ENCODE measurements at places on chromosomes 6 and 20.
A peak's percentile ranks its signal among the peaks of the same experiment; 100 is the strongest.

DNA sequence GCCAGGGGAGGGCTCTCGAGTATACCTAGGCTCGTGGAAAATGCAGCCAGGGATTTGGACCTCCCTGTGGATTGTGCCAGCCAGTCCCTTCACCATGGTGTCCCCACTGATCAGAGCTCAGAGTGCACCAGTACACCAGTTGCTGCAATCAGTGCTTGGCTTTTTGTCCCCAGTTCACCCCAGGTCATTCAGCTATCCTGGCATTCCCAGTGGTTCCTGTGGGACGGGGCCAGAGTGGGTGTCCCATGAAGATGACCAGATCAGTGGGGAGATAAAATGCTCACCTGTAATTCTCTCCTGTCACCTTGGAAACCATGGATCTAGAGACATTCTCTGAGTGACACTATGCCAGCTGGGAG is 23.8 kb downstream of the MAS1 start:
- DNase-seq, result no peak

DNA sequence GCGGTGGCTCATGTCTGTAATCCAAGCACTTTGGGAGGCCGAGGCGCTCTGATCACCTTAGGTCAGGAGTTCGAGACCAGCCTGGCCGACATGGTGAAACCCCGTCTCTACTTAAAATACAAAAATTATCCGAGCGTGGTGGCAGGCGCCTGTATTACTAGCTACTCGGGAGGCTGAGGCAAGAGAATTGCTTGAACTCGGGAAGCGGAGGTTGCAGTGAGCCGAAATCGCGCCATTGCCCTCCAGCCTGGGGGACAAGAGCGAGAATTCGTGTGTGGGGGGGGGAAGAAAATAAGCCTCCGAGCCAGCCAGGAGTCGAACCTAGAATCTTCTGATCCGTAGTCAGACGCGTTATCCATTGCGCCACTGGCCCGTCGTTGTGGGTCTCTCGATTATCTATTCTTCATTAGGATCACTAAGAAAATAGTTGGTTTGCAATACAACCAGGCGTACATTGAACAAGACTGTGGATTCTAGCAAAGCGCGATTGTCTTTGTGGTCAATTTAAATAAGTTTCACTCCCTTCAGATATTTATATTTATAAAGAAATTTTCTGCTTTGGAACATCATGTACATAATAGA is 33.9 kb upstream of the PRSS16 start:
- DNase-seq, result peak; percentile 6

DNA sequence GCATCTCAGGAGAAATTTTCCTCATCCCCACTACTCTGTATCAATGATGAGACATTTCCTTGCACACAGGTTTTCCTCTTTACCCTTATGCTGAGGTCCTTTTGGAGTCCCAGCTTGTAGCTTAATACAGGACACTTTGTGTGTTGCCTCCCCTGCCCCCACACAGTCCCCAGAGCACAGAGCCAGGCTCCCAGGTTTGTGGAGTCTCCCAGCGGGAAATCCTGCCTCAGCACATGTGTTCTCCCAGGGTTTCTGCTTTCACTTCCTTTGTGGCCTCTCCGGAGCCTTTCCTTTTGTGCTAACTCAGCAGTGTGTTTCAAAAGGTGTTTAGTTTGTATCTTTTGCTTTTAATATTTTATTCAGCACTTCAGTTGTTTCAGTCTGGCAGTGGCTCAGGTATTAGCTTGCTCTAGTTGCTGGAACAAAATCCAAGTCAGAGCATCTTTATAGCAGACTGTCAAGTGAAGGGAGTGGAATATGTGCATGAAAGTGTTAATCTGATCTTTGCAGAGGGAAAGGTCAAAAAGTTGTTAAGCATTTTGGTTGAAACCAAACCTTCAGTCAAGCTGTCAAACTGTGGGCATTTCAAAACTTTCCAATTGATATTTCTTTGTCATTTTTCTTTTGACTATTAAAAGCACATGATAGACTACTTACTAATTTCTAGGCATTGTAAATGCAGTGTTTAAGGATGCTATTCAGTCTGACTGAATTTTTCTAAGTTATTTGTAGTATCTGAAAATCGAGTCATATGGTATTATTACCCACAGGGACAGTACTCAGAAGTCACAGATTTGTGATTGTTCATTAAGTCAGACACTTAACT is 8.6 kb downstream of the SNX9 start:
- DNase-seq, result no peak

DNA sequence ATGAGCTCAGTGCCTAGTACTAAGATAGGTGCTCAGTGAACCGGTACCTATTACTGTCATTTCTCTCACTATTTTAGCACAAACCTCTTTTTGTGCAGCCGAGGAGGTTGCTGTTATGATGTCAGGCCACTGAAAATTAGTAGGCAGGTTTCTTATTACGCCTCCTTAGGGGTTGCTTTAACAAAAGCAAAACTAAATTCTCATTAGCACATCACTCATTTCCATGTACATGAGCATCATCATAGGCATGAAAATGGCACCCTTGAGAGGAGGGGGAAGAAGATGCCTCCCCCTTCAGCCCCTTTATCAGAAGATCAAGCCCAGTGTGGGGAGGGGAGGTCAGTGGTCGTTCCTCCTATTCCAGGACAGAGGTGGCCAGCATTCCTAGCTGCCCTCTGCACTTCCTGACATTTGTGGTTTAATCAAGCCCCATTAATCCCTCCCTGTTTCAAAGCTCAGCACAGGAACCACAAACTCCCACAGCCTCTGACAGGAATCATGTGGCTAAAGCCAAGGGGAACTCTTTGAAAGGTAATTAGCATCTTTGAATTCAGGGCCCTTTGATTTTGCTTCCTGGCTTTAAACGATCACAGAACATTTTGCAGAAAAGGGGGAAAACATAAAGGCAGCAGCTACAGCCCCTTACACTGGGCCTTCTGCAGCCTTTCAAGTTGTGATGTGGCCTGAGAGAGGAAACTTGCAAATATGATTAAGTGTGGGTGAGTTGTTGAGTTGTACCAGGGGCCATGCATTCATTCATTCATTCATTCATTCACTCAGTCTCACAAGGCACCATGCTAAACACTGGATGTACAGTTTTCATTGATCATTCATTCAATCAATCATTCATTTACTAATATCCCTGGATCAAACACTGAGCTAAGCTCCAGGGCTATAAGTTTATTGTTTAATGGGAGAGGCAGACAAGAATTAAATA is 31.9 kb upstream of the PSMF1 start:
- peak; percentile 29 for DNase-seq

GRCh38 chr6:53862662-53863462 is 68.1 kb downstream of the LRRC1 start:
- DNase-seq, result peak; percentile 13

DNA sequence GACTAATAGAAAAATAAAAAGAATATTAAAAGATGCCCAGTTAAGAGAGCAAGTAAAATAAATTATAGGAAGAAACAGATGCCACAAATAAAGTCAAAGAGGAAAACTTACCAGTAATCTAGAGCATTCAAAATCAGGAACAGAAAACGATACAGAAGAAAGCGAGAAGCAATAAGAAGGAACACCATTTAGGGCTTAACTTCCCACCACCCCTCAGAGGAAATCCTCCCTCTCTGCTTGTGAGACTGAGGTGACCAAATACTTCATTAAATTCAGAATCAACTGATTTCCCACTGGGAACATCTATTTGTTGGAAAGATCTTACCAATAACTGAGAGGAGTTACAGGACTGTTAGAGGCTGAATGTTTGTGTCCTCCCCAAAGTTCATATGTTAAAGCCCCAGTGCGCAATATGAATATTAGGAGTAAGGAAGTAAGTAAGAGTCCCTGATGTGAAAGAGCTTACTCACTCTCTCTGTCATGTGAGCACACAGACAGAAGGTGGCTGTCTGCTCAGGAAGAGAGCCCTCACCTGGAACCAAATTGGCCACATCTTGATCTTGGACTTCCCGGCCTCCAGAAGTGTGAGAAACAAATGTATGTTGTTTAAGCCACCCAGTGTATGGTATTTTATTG is 19.5 kb downstream of the KATNA1 start:
- DNase-seq, result no peak

- DNase-seq, result no peak
Observed at GRCh38 chr20:59611286-59611685, 6.9 kb downstream of the PHACTR3 start.

DNA sequence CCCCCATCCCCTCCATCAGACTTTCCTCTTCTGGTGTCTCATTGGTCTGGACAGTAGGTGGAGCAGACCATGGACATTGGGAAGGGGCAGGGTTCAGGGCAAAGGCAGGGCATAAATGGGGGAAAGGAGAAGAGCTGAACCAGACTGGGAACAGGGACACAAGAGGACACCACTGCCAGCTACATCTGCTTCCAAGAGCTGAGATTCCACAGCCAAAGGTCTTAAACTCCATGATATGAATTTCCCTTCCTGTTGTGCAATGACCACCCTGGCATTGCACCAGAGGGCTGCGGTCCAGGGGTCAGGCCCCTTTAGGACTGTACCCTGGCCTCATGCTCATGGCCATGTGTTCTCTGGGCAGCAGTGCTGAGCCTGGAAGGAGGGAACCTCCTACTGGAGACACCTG is 137.9 kb downstream of the MAFB start:
- no peak for DNase-seq

DNA sequence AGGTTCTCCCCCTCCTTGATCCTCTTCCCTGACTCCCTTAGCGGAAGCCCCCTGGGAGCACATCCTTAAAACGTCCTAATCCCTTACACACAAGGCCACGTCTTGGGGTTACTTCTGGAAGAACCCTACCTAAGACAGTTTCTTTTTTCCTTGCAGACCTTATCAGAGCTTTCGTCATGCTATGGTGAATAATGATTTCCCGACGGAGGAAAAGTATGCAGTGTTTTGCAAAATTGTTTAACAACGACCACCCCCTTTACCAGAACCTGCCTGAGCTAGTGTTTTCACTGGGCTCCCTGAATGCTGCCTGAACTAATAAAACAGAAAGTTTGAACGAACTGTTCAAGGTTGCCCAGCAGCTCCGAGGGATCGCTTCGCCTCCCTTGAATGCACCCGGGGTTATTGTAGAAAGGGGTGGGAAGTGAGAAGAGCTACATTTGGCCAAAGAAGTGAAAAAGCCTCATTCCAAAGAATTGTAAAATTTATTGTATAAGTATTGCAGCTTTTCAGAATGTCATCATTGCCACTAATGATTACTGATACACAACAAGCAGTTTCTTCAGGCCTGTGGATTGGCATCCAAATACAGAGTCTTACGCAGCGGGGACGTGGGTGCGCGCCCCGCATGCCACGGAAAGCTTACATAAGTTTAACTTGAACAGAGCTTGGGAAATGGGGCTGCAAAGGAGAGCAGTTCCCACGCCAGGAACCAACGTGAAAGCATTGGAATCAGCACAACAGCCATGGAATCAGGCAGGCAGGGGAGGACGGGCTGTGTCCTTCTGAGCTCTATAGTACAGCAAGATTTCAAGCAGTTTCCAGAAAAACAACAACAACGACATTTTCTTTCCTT is 27.9 kb upstream of the ZBP1 start:
- DNase-seq, result no peak

DNA sequence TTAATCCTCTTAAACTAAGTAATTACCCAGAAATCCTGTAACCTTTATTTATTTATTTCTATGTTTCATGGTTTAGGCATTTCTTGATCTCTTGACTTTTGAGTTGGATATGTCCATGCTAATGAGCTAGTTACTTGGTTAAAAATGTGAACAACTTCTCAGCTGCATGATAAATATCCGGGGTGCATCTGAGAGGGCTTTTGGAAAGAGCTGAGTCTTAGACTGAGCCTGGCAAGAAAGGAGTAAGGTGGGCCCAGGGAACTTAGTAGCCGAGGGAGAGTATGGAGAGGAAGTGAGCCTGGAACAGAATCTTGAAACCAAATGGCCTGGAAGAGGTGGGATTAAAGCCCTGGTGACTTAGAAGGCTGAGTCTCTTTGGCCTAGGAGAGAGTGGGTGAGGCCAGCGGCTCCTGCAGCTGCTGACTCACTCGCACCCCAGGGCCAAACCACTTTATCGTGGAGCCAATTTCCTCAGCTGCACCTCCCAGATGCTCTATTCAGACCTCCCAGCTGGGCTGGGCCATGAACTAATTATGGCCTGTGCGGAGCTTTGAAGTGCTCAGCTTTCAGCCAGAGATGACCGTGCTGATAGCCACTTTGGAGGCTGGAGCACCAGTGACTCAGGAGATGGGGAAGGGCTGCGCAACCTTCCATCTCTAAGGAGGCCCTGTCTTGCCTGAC is 19.1 kb downstream of the TGM3 start:
- DNase-seq, result no peak
